CD8-positive, alpha-beta memory T cell (primary cell): ENCODE measurements at places on chromosomes 12 and 14.

GRCh38 chr14:51738754-51739153 is 87.0 kb downstream of the FRMD6 start:
- DNase-seq, result no peak

GRCh38 chr12:52210186-52210924 is 18.5 kb upstream of the KRT80 start:
- no peak for DNase-seq

- DNase-seq, result no peak
Measured at GRCh38 chr14:85572011-85572410, 42.1 kb downstream of the FLRT2 start.

GRCh38 chr12:108523365-108523764 is 8.3 kb downstream of the FICD start:
- DNase-seq, result no peak

GRCh38 chr14:96713426-96713825 is 83.8 kb upstream of the VRK1 start:
- no peak for DNase-seq

GRCh38 chr12:114726092-114726710 is 42.2 kb upstream of the TBX3 start:
- DNase-seq, result no peak

GRCh38 chr12:50453872-50454271 is 50.9 kb upstream of the DIP2B start:
- DNase-seq, result no peak

DNA sequence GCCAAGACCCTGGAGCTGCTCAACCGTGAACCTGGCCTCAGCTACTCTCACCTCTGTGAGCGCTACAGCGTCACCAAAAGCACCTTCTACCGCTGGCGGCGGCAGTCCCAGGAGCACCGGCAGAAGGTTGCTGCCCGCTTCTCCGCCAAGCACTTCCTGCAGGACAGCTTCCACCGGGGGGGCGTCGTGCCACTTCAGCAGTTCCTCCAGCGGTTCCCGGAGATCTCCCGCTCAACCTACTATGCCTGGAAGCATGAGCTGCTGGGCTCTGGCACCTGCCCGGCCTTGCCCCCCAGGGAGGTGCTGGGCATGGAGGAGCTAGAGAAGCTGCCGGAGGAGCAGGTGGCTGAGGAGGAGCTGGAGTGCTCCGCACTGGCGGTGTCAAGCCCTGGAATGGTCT is 9.3 kb downstream of the VRTN start:
- DNase-seq, result no peak

DNA sequence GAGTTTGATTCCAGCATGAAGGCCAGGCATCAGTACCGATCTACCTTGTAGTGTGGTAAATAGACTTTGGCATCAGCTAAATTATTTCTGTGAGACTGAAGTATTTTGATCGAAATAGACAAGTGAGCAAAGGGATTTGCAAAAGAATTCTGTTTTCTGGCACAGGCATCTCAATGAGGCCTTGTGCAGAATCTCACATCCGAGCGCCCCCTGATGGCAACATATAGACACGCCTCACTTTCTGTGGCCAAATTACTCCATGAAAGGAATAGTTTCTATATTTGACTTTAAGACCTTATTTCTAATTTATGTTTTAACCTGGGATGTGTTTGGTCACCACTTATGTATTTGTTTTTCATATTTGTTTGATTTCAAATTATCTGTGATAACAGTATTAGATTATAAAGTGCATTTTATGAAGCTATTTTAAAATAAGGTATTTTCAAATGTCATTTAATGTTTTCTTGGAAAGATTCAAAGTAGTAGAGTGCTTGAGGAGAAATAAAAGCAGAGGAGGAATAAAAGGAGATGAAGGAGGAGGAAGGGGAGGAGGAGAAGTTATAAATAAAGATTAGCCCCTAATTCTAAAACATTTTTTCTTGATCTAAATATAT is 731.9 kb downstream of the NRXN3 start:
- DNase-seq, result no peak

DNA sequence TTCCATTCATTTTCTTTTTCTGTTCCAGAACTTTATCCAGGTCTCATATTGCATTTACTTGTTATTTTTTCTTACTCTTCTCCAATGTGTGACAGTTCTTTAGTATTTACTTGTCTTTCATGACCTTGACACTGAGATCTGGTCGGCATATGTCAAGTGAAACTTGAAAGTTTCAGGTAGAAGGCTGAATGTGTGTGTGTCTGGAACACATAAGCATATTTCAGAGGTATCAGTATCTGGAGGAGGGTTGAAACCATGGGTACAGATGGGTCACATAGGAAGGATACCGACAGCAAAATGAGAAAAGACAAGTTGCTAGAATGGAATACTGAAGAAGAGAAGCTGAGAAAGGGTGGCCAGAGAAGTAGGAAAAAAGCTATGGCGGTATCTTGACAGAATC is 22.5 kb upstream of the PTGDR start:
- no peak for DNase-seq

GRCh38 chr12:19688532-19688931 is 249.2 kb downstream of the AEBP2 start:
- DNase-seq, result no peak

GRCh38 chr12:115756271-115756670 is 521.2 kb downstream of the MED13L start:
- DNase-seq, result no peak

DNA sequence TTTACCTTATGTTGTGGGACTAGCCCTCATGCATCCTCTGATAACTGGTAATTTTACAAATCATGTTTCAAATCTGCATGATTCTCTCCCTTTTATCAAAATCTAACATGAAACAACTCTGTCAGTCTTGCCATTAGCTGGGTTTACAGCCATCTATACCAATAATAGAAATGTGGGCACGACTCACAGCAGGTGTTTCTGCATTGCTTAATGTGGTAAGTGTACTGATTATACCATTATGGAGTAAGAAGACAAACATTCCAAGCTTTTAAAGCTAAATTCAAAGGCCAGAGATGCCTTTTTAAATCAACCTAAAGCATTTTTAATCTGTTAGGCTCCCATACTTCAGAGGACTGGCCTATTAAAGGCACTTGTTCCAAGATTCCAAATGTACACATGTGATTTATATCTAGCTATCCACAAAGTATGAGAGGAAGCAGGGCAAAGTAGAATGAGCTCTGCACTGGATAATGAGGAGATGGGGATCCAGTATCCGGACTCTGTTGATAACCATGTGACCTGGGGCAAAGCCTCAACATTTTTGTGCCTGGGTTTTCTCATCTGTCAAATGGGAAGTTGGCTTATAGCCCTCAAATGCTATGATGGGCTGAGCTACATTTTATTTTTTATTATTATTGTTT is 52.3 kb upstream of the FUT8 start:
- DNase-seq, result no peak

- DNase-seq, result no peak
Measured at GRCh38 chr12:26770239-26771070, 62.5 kb downstream of the ITPR2 start.

GRCh38 chr14:105201925-105202513 is 20.9 kb upstream of the NUDT14 start:
- no peak for DNase-seq

DNA sequence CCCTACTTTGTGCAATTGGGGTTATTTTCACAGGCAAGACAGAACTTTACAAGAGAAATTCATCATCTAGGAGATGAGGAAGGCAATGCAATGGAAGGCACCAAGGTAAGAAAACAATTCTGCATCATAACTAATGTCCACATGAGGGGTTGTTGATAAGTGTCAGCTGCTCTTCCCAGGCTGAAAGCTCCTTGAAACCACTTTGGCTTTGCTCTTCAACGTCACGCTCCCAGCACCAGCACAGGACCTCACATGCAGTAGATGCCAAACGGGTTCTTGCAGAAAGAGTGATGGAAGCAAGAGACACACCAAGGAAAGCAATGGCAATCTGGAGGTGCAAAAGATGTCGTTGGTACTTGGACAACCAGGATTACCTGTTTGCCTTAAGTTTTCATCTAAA is 485.5 kb downstream of the BCL11B start:
- no peak for DNase-seq

- DNase-seq, result no peak
Measured at GRCh38 chr14:22979748-22980392, 2.5 kb downstream of the AJUBA start.

- no peak for DNase-seq
Measured at GRCh38 chr14:53325176-53325806, 172.2 kb upstream of the DDHD1 start.

DNA sequence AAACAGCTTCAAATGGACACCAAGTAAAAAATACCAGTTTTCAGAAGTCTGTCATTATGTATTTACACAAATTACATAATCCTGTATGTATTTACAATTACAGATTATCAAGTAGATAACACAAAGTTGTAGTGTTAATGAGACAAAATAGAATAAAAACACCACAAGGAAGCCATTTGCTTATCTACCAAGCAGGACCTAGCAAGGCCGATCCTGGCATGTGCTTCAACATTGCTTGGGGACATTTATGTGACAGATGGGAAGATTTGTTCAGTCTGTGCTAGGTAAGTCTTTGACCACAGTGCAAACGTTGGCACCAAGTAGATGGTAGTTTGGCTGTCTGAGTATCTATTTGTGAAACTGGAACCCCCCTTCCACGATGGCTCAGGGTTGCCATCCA is 35.8 kb downstream of the BCAT1 start:
- DNase-seq, result no peak

- no peak for DNase-seq
Measured at GRCh38 chr14:57657487-57657886, 163.8 kb upstream of the CCDC198 start.

- DNase-seq, result no peak
Measured at GRCh38 chr14:75861161-75861621, 120.6 kb downstream of the TGFB3 start.

DNA sequence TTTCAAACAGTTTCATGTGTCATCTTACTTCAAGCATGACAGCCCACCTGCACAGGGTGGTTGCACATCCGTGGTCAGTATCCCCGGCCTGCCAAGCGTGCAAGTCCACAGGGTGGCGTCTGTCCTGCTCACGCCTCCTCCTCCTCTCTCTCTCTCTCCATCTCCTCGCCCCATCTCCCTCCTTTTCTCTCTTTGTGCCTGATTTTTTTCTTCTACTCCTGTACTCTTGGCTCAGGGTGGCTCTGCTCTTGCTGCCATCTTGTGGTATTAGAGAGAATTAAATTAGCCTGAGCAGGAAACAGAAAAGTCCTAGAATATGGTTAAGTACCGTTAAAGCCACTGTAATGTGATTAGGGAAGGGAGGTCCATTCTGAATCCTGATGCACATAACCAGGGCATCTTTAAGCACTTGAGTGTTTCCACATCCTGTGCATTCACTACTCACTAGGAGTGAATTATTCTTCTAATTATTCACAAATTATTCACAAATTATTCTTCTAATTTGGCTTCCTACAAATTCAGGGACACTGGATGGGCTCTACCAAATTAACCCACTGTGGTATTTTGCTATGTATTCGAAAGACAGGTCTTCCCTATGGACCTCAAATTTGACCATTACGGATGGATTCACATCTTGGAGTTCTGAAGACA is 25.5 kb upstream of the DTX1 start:
- no peak for DNase-seq

- DNase-seq, result peak; percentile 6
Measured at GRCh38 chr12:56104815-56105608, 653 bp downstream of the PA2G4 start.

DNA sequence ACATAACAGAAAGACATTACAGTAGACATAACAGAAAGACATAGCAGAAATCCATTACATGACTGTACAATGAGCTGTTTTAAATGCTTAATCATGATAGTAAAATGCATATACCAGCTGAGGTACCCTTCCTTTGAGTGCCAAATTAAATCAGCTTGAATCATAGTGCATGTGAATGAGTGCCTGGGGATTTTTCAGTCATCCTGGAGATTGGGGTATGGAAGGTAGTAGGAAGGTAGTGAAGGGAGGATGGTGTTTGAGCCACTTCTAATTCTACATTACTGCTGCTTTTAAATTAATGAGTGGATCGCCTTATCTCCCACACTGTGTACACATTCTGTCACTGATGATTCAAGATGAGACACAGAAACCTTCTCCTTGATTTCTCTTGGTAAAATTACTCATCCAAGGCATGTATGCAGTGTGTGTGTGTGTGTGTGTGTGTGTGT is 534.2 kb downstream of the LRFN5 start:
- no peak for DNase-seq

- peak; percentile 13 for DNase-seq
Measured at GRCh38 chr14:24411443-24412389, 12.9 kb downstream of the NYNRIN start.

DNA sequence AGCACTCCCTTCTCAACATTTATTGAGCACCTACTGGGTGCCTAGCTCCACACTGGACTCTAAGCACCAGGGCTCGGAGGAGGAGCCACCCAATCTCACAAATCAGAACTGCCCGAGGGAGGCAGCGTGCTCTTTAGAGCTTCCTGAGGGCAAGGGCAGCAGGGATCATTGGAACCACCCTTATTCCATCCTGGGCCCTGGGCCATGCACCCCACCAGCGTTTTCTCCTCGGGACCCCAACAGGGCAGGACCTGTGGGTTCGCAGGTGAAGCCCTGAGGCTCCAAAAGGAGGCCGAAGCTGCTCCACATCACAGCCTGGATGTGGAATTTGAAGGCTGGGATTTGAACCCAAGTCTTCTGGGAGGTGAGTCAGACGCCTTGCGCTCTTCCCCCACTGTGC is 15.4 kb downstream of the TMEM119 start:
- no peak for DNase-seq

DNA sequence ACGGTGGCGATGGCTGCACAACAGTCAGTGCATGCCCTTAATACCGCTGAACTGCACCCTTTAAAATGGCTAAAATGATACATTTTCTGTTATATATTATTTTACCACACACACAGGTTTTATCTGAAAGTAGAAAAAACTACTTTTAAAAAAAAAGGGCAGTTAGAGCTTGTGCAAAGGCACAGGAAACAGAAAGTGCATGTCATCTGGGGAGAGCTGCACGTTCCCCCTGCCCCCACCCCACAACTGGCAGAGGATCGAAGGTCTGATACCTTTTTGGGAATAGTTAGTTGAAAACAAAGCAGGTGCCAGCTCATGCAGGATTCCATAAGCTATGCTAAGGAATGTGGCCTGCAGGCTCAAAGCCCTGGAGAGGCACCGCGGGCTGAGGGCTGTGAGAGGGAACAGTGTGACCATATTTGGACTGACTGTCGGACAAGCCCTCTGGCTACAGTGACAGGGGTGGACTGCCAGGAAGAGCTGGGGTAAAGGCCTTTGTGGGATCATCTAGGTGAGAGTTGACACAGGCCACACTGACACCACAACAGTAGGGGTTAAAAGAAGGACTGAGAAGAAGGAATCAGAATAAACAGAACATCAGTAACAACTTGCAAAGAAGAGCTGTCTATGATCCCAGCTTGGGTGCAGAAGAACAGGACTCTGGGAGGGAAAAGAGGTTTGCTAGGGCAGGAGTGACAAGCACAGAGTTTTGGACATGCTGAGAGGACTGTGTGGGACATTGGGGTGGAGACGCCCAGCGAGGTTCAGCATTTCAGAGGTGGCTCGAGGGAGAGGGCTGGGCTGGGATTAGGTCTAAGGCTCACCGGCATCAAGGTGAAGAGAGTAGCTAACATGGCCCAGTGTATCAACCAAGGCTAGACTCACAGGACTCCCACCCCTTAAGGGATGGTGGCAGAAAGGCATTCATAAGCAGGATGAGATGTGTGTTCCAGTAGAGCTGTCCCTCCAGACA is 54.6 kb downstream of the ACTN1 start:
- DNase-seq, result no peak

- no peak for DNase-seq
Measured at GRCh38 chr12:70120970-70121369, 122.3 kb upstream of the CNOT2 start.
